ENCODE measurements at places on chromosomes 12 and 14.
A peak's percentile ranks its signal among the peaks of the same experiment; 100 is the strongest.

- DNase-seq: no peak
These were observed 594.5 kb downstream of the NRXN3 start for GRCh38 chr14:78764645-78765044.

DNA sequence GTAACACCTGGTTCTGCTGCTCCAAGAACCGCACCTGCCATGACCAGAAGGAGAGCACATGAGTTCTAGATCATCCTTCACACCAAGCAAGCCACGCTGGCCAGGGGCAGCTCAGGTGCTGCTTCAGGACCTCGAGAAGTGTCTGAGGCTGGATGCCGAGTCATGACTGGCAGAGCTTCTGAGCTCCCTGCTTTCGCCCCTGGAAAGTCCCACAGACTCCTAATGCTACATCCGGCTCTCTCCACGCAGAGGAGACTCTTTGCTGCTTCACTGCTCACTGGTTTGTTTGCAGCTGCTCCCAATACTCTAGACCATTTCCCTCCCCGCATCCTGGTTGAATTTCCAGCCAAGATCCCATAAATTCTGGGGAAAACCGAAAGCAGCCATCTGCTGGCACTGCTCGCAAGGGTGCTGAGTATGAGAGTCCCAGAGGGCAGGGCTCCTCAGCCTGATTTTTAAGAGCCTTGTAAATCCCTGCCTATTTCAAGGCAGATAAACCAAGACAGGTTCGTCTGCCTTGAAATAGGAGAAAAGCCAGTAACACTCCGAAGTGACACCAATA, 1.4 kb downstream of the KRT2 start:
- no peak for DNase-seq

DNA sequence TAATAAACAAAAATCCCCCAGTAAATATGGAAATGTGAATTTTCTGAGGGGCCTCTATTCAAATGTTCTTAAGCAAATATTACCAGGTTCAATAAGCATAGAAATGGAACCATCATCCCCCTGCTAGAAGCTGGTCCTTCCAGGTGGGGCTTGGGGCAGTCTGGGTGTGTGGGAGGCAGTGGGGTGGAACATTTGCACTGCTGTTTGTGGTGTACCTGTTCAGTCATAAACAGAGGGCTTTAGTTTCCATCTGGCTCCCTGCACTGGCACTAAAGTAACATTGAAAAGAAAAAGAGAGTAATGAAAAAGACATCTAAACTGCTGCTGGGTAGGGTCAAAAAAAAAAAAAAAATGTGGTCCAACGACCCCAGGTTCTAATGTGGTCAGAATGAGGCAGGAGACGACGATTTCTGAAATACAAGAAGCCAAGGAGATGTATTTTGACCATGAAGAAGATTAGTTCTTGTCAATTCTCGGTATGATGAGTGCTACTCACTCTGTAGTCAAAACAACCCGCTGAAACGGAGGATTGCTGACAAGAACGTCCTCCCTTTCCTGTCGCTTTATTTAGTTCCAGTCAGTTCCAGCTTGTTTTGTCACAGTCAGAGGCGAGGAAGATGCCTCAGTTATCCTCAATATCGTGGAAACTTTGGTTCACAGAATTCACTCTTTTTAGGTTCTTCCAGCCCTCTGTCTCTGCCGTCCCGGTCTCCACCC, 44.2 kb upstream of the MANSC4 start:
- no peak for DNase-seq

DNA sequence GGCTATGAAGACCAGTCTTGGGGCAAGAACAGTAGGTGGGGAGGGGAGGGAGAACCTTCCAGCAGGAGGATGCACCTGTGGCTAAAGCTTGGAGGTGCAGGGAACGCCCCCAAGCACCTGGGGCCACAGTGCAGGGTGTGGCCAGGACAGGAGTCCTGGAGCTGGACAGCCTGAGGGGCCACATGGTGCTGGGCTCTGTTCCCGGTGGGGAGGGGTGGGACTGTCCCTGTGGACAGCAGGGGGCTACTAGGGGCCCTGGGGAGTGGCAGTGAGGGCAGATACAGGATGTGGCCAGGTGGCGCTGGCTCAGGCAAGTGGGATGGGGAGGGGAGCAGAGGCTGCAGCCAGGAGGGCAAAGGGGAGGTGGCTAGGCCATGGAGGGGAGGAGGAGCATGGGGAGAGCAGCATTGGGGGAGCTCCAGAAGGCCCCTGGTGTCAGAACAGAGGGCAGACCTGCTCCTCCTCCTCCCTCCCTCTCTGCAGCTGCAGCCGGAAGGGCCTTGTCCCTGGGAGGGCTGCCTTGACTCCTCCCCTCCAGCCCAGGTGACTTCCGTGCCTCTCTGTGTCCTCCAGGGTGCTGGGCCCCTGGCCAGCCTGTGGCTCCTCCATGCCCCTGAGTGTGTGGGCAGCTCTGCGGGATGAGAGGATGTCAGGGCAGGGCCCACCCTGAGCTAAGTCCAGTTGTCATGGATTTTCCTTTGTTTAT, 68.4 kb upstream of the DLK1 start:
- no peak for DNase-seq

GRCh38 chr14:45970621-45971020, 681.0 kb downstream of the RPL10L start:
- no peak for DNase-seq

DNA sequence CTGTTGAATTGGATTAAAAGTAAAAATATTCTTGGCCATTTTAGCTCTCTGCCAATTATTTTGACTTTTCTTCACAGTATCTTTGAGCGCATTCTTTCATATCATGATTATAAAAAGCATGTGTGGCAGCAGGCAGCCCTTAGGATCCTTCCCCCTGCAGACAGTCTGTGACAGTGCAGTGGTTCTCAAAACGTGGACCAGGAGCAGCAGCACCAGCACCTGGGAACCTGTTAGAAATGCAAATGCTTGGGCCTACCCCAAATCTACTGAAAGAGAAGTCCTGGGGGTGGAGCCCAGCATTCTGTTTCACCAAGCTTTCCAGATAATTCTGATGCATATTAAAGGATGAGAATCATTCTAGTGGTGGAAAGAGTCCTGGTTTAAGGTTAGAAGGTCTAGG, 155.6 kb downstream of the MON2 start:
- DNase-seq: no peak

DNA sequence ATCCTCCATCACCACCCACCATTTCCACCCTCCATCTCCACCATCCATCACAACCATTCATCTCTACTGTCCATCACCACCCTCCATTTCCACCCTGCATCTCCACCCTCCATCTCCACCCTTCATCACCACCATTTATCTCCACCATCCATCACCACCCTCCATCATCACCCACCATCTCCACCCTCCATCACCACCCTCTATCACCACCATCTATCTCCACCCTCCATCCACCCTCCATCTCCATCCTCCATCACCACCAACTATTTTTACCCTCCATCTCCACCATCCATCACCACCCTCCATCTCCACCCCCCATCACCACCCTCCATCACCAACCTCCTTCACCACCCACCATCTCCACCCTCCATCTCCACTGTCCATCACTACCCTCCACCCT, 4.7 kb upstream of the CEP170B start:
- DNase-seq: no peak

DNA sequence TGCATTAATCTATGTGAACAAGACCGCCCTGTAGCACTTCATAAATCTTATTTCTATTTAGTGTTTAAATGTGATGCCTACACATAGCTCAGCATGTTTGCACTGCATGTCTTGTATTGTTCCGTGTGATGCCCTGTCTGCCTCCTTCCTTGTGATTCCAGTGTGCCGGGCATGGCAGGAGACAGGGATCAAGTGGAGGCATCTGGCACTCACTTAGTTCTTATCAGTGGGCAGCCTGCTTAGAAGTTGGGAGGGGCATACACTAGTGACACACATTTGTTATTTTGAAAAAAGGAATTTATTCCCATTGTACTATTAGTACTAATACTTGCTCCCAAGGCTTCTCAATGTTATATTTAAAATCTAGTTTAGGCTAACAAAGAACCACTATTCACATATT, 176.4 kb downstream of the KCNA5 start:
- no peak for DNase-seq

GRCh38 chr12:76542908-76543307, 16.7 kb downstream of the OSBPL8 start:
- DNase-seq: no peak

DNA sequence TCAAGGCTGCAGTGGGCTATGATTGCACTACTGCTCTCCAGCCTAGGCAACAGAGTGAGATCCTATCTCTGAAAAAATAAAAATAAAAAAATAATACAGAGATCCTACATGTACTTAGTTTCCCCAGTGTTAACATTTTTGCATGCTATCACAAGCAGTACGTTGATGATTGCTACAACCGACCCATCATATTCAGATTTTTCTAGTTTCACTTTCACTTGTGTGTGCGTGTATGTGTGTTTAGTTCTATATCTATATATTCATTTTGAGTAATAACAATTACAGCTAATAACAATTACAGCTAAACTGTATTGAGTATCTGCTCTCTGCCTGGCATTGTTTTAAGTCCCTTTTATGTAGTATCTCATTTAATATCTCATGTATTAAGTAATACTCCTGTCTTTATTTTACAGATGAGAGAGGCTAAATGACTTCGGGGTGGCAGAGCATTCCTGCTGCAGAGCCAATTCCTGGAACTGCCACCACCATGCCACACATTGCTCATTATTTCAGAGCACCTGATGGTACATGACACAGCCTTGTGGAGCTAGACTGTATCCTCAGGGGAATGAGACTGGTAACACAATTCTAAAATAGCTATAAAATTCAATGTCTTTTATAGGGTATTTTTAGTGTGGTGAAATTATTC, 153.1 kb downstream of the BCAT1 start:
- DNase-seq: no peak

GRCh38 chr12:27206801-27207502, 37.1 kb upstream of the STK38L start:
- DNase-seq: no peak

- DNase-seq: no peak
These were observed 133.3 kb downstream of the CHST11 start for GRCh38 chr12:104590022-104590421.

DNA sequence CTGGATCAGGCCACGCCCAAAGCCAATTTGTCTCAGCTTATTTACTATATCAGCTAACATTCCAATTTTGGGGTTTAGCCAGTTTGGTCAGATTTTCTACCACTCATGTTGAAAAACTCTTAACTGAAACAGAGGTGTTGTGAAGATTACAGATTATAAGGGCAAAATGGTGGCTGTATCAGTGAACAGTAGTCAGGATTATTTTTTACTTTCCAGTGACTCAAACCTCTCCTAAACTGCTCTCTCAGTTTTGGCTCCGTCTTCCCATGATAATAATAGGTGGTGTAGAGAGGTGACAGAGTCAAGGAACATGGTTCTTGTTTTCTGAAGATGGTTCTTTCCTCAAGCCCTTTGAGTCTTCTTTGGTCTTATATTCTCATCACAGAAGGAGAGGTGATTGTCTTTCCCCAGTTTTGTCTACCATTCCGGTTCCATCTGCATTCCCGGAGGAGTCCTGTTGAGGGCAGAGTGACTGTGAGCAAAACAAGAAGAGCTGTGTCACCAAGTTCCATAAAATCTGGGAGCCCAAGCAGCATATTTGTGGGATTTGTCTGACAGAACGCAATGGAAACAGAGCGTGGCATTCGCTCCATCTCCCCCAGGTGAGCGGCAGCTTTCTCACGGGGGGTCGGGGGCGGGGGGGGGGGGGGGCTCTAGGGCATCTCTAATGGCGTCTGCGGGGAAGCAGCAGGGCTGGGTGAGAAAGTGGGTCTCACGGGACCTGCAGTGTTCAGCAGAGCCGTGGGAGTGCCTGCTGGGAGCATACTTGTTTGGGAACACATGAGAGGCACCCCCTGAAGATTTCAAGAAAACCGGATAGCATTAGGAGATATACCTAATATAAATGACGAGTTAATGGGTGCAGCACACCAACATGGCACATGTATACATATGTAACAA, 59.1 kb downstream of the TBC1D30 start:
- no peak for DNase-seq

GRCh38 chr12:15712823-15713660, 76.1 kb downstream of the EPS8 start:
- no peak for DNase-seq

DNA sequence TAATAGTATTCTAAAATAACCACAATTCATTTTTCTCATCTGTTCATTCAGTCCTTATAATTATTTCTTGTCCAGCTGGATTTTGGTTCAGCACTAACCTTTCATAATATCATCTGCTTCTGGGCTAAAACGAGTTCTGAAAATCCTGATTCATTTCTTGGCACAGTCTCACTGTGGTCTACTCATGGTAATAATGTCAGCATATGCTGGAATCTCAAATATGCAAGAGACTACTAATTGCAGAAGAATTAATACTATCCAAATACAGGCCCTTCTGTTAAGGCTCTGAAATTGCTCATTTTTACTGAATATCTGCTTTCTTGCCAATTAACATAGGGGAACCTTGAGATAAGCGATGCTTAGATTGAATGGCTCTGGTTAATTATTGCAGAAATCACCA, 597.1 kb downstream of the RPL10L start:
- DNase-seq: no peak

GRCh38 chr12:41034686-41035085, 153.4 kb upstream of the PDZRN4 start:
- DNase-seq: no peak

GRCh38 chr12:124240493-124240892, 54.4 kb upstream of the RFLNA start:
- DNase-seq: no peak

GRCh38 chr12:98651328-98651727, 6.2 kb downstream of the APAF1 start:
- DNase-seq: no peak

- no peak for DNase-seq
These were observed 583.6 kb downstream of the GALC start for GRCh38 chr14:87409393-87409792.

- no peak for DNase-seq
These were observed 46.8 kb downstream of the TMEM117 start for GRCh38 chr12:43882578-43883178.

- DNase-seq: no peak
These were observed 58.9 kb upstream of the SRRM4 start for GRCh38 chr12:118922405-118922804.

GRCh38 chr12:132222096-132222807, 78.0 kb downstream of the NOC4L start:
- DNase-seq: peak; percentile 40

- DNase-seq: no peak
These were observed 153.9 kb upstream of the RMST start for GRCh38 chr12:97308576-97309198.

- DNase-seq: no peak
These were observed 208.7 kb downstream of the AEBP2 start for GRCh38 chr12:19647806-19648556.

- DNase-seq: no peak
These were observed 207.7 kb upstream of the PLEKHG7 start for GRCh38 chr12:92495108-92495507.

GRCh38 chr12:124733086-124733485, 130.6 kb downstream of the SCARB1 start:
- DNase-seq: no peak
